ENCODE measurements at places on chromosomes 7 and 10.

DNA sequence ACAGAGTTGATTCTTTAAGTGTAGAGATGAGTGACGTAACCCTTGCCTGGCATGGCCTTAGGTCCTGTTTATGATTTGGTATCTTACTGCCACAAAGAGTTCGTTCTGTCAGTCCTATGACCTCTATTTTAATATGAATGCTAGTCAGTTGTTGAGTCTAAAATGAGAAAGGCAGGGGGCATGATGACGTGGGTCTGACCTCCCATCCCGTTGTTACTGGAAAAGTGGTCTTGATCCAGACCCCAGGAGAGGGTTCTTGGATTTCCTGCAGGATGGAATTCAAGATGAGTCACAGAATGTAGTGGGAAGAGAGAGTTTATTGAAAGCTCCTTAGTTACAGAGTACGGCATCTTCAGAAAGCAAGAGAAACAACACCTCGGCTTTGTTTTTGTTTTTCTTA, 317.0 kb upstream of the COBL start:
- DNase-seq: no peak

GRCh38 chr10:70093335-70093944, 39.2 kb downstream of the AIFM2 start:
- DNase-seq: no peak

- no peak for DNase-seq
Observed at GRCh38 chr10:122112021-122112616, 123.2 kb downstream of the TACC2 start.

GRCh38 chr7:598899-599298, 79.3 kb upstream of the PDGFA start:
- no peak for DNase-seq

GRCh38 chr10:53606981-53607380, 834.4 kb upstream of the MBL2 start:
- no peak for DNase-seq

DNA sequence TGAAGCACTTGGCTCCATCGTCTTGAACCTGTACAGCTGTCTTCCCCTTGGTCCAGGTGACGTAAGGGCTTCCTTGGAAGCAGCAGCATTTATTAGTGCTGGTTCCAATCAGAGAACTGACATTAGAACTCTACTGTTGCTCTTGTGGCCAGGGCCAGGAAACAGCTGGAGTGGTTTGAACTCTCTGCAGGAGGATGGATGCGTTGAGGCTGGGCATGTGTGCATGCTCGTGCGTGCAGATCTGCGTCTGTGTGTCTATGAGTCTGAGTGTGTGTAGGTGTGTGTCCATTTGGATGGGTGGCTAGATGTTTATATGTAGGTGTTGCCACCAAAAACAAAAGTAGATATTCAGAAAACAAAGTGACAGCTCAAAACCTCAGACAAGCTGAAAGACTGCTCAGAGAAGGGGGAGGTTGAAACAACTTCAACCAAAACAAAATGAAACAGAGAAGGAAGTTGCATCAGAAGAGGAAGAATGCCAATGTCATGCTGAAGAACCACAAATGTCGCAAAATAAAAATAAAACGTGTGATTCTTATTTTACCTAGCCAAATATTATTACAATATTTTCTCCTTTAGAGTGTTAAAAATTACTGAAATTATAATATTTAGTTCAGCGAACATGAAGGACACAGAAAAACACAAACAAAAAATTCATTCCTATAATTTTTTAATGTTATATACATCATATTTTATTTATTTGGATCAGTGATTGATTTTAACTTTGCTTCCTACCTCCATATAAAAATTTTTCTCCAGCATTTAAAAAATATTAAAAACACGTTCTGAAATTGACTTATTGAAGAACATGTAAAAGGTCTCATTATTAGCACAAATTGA, 96.1 kb upstream of the MKLN1 start:
- peak; percentile 27 for DNase-seq

DNA sequence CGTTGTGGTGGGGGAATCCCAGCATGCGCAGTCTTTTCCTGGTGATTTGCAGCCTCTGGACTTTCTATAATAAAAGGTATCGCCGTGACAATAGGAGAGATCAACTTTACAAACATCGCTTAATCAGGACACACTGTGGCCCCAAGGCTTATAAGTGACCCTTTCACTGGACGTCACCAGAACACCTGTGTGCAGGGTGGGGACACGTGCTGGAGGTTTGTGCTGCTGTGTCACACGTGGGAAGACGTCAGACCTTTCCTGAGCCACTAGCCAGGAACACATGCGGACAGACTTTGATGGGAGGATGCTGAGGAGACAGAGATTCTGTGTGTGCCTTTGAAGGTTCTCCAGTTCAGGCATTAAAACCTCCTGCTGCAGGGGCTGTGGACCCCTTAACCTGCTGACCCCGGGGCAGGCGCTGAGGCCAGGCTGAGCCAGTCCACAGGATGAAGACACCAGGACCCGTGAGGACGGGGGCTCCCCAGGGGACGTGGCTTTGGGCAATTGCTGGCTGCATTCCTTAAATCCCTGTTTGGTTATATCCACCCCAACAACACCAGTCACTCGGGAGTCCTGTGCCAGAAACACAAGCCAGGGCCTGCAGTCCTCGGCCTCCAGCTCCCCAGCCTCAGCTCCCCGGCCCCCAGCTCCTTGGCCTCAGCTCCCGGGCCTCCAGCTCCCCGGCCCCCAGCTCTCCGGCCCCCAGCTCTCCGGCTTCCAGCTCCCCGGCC, 183.4 kb downstream of the PTPRN2 start:
- no peak for DNase-seq

GRCh38 chr7:128997181-128997580, 57.7 kb downstream of the TNPO3 start:
- DNase-seq: no peak

- DNase-seq: no peak
Observed at GRCh38 chr7:2330493-2330892, 16.3 kb upstream of the SNX8 start.

DNA sequence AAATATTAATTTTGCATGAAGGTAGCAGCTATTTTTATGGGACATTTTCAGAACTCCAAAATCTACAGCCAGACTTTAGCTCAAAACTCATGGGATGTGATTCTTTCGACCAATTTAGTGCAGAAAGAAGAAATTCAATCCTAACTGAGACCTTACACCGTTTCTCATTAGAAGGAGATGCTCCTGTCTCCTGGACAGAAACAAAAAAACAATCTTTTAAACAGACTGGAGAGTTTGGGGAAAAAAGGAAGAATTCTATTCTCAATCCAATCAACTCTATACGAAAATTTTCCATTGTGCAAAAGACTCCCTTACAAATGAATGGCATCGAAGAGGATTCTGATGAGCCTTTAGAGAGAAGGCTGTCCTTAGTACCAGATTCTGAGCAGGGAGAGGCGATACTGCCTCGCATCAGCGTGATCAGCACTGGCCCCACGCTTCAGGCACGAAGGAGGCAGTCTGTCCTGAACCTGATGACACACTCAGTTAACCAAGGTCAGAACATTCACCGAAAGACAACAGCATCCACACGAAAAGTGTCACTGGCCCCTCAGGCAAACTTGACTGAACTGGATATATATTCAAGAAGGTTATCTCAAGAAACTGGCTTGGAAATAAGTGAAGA, 112.3 kb downstream of the CFTR start:
- DNase-seq: no peak

DNA sequence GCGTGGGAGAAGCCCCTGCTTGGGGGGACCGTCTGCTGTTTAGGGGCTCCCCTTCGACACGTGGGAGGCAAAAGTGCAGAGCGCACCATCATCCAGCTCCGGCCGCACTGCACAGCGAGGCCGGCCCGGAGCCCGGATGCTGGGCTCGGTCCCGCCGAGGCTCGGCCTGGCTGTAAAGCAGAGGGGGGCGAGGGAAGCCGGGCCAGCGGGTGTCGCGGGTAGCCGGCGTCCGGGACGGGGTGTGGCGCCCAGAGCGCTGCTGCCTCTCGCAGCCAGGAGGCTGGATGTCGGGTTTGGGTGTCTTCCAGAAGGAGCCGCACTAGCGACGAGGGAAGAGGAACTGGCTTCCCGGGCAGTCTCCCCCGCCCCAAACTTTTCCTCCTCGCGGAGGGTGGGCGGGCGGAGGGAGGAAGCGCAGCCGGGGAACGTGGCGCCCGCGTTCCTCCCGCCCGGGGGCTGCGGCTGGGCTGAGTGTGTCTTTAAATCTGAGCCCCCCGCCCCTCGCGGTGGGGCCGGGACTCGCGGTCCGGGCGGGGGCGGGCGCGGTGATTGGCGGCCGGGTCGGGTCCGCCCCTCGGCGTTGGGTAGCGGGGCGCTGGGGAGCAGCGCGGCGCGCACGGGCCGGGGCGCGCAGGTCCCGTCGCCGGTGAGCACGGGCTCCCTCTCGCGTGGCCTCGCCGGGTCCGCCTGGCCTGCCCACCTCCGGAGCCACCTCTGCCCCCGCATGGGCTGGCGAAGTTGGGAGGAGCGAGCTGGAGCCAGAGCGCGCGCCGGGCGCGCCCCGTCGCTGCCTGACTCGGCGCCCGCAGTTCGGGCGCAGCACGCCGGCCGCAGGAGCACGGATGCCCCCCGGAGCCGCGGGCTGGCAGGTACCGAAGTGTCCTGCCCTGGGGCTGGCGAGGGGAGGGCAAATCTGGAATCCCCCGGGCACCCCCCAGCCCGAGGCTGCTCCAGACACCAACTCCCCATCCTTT, at the start of gene PALD1:
TSS of gene PALD1 (plus strand) at position 577 of the 974 bp plus-strand sequence. CDS start 47,185 bp downstream, outside the sequence.
- no peak for DNase-seq

DNA sequence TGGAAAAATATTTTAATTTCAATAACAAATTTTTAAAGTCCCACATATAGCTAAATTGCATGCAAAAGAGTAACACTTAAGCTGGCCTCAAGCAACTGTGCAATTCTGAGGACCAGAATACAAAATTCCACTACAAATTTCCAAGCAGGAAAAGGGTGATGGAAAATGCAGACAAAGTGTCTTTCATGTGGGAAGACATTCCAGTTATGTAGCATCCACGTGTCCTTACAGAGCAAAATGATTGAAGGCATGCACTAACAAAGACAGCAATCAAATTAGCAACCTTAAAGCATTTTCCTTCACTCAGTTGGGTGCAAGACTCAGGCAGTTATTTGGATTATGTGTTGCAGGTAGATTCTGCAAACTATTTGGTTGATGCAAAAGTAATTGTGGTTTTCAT, 203.7 kb downstream of the HERPUD2 start:
- DNase-seq: no peak

DNA sequence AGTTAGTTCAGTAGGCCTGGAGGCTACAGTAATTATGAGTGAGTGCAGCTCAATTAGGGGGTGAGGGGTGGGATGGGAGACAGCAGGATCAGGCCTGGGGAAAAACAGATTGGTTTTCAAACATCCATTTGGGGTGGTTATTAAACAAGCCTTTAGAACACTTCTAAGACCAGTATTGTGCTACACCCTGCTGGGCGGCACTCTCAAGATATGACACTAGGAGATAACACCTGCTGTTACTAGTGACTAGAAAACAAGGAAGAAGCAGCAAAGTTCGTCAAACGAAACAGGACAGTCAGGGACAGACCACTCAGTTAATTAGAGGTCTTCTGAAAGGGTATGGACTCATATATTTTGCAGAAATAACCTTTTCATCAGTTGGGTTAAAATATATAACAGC, 353.6 kb downstream of the PTEN start:
- DNase-seq: no peak

DNA sequence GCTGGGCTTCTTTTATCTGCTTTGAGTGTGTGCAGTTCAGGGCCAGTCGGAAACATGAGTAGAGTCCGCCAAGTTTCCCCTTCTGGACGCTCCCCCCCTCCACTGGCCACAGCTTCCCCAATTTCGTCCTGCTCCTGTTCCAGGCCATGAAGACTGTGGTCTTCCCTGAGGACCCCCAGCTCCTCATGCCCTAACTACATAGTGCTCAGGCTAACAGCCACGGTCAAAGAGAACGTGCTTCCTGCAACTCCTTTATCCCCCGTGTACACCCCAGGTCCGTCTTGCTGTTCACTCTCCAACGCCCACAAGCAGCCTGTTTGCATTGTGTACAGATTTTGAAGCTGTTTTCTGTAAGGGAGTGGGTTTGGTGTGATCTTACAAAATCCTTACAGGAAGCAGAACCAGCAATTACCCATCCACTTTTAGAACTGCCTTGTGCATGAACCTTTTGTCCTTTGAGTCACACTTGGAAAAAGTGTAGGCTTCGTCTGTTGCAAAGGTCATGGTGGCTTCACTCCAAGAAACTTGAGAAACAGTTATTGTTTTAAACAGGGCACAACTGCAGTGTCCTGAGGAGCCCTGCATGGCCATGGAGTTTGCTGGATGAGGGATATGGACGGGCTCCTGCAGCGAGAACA, 77.0 kb upstream of the FAM20C start:
- no peak for DNase-seq

- DNase-seq: no peak
Observed at GRCh38 chr7:102291056-102291915, 4.6 kb downstream of the SH2B2 start.

DNA sequence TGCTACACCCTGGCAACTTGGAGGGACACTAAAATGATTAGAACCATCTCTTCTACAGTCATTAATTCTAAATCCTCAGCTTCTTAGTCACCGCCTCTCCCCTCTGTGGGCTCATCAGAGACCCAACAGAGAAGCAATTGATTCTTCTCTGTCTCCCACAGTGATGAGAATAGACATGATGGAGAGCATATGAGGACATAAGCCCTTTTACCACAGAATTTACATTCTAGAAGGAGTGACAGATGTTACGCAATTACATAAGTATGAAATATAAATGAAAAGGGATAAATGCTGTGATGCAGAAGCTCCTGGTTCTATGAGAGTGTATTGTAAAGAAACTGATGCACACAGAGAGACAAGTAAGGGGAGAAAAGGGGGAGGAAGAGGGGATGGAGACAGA, 18.1 kb upstream of the ABCB5 start:
- DNase-seq: no peak

DNA sequence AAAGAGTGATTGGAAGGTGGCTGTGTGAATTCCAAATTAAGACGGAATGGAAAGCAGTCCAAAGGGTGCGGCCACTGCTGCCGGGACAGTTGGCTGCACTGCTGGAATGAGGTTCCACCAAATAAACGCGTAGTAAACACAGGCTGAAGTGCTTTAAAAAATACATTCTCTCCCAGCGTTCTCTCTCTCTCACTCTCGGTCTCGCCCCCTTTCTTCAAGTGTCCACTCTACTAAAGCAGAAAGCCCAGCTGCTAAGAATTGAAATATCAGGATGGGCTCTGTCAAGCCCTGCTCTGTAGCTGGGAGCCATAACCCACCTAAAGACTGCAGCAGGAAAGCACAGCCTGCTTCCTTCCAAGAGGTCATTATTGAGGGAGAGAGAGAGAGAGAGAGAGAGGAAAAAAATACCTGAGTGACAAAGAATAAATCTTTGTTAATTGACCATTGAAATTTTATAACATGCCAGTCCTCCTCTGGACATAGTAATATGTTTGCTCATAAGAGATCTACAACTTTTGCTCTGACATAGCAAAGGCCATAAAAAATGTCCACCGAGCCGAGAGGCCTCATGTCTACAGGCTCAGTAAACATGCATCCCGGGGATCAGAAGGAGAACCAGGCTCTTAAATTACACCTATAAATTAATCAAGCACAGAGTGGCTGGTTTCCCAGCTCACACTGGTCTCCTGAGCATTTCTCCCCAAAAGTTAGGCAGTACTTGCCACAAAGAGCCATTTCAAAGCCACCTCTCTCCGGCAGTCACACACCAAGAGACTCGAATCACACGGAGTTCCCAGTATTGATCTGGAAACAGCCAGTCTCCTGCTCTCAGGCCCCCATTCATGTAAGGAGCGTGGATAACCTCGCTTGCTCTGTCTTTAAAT, 72.8 kb downstream of the FGFR2 start:
- no peak for DNase-seq

GRCh38 chr7:657565-658119, 68.9 kb upstream of the DNAAF5 start:
- no peak for DNase-seq

Data from stimulated activated CD8-positive, alpha-beta memory T cell treated with anti-CD3 and anti-CD28 coated beads, Interleukin-7, amount 100 ng/mL, for 1 hour (primary cell).